ENCODE measurements at places on chromosomes 11 and 22.

GRCh38 chr22:29443452-29443851, 5.1 kb downstream of the RFPL1 start:
- DNase-seq: no peak

- no peak for DNase-seq
Measured at GRCh38 chr11:27710536-27710935, 10.3 kb upstream of the BDNF start.

DNA sequence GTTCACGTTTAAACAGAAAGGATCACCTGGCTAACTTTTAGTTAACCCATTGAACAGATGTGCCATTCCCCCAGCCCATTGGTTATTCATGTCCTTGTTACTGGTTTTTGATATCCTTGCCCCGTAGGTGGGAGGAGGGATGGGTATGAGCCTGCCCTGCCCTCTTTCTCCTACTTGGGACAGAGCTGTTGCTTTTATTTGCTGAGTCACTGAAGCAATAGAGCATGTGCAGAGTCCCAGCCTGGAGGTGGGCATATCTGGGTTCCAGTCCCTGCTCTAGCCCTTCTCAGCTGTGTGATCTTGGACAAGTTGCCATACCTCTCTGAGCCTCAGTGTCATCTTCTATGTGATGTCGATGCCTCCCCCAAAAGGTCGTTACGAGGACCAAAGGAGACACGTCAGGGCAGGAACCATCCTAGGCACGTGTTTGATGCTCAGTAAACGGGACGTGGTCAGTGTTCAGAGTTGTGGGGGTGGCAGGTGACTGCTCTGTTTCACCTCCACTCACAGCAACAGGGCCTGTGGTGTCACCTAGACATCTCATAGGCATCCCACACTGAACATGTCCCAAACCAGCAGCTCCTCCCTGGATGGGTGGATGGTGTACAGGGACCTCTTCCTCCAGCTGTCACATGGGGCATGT, 61.0 kb downstream of the BMAL1 start:
- peak; percentile 18 for DNase-seq

DNA sequence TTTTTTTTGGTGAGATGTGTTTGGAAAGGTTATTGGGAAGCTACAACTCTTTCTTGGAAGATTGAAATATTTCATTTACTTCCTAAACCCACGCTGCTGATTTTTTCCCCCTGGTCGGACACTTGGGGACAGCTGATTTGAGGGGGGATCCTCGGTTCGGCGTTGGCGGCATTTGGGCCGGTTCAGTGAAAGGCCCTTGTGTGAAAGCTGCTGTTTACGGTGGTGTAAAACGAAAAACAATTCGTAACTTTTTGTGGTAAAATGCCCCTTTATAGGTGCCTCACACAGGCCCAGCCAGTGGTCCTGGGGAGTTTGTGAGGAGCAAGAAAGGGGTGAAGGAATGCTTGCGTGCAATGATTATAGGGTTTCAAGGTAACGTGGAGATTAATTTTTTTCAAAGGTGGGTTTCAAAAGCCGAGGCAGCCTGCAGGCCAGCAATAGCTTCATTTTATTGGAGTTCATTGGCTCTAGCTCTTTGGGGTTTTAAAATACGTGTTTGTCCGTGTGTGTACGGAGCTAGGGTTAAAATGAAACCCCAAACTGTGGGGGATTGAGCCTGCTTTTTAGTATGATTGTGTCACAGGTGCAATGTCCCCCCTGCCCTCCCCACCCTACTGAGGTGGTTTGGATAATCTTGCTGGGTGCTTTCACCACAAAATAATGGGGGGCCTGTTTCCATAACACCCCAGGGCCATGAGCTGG, 77.2 kb upstream of the PPARA start:
- DNase-seq: no peak

GRCh38 chr11:65821107-65821506, 12.7 kb upstream of the SNX32 start:
- no peak for DNase-seq

DNA sequence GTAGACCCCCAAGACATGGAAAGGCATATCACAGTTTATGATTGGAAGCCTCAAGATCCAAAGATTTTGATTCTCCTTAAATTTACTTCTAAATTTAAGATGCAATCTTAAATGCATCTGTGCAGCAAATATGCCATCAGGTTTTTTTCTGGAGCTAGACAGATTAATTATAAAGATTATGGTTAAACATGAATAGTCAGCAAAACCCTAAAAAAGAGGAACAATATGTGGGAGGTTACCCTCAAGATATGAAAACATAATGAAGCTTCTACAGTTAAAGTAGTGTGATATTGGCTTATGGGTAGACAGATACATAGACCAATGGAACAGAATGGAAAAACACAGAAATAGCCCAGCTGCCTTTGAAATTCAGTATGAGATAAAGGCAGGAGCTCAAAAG, 31.7 kb downstream of the OR8B12 start:
- DNase-seq: no peak

GRCh38 chr22:46416891-46417580, 81.5 kb downstream of the TRMU start:
- DNase-seq: no peak

DNA sequence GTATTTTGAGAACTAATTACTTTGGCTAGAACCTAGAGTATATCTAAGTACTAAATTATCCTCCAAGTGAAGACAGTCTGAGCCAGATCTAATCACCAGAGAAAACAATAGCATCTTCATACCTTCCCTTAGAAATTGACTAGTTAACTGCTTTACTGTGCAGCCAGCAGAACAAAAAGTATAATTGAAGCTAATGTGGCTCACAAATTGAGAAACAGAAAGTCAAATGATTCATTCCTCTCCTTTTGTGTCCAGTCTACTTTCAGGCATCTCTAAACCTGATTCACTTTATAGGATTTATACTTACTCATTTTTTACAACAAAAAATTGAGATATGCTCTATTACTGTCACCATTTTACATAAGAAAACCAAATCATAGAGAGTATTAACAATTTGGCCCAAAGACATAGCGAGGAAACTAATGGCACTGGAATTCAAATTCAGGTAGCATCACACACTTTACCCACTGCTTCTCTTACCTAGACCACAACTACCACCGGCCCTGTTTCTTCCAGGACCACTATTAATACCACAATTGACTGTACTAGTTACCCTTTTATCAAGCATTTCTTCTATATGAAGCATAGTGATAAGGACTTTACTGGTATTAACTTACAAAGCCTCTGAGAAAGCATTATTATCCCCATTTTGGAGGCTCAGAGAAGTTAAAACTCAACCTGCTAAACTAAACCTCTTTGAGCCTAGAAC, 1402.6 kb upstream of the TENM4 start:
- DNase-seq: no peak

GRCh38 chr11:69950120-69950519, 128.0 kb upstream of the ANO1 start:
- no peak for DNase-seq

DNA sequence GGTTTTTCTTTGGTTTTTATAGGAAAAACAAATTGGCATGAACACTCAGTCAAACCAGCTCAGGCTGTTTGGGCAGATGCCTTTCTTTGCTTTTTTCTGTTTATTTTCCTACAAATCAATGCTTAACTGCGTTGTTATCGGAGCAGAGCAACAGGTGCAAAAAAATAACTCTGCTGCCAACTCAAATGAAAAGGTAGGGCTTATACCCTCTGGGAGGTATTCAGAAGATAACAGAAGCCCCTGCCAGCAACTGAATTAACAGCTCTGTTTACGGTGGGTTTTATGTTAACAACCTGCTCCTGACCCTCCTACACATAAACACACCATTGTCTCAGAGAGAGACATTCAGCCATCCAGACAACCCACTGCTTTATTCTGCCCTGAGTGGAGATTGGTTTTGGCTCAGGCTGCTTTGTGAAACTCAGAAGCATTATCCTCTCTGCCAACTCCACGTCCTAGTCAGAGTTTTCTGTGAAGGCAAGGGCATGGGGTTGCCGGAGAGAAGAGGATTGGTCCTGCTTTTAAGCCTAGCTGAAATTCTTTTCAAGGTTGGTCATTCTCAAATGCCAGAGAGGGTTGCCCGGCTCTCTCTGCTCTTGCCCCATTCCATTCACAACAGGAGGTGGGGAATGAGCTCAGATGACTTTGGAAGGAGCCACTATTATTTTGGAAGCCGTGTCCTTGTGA, 11.4 kb downstream of the EHF start:
- DNase-seq: no peak

- DNase-seq: no peak
Measured at GRCh38 chr11:30445056-30445455, 122.2 kb downstream of the ARL14EP start.

GRCh38 chr11:30666817-30667216, 80.7 kb upstream of the MPPED2 start:
- no peak for DNase-seq

- no peak for DNase-seq
Measured at GRCh38 chr11:27188696-27189095, 148.1 kb downstream of the BBOX1 start.

- no peak for DNase-seq
Measured at GRCh38 chr22:25364736-25365241, 145.3 kb downstream of the CRYBB2 start.

DNA sequence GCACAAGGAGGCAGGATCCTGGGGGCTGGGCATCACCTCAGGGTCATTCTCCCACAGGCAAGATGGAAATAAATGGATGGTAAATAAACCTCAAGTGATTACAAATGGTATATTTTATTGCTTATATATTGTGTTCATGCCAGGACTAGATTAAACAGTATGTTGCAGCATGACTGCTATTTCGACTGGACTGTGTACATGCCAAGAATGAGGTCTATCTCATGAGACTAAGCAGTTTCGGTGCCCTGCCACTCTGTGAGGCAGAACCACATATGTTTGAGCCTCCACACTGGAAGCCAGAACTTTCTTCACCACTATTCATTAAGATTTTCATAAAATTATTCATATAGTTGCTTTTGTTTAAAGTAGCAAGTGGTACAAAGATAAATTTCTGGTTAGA, 140.2 kb downstream of the DDX10 start:
- no peak for DNase-seq

- no peak for DNase-seq
Measured at GRCh38 chr22:32622744-32623110, 148.1 kb downstream of the FBXO7 start.

- no peak for DNase-seq
Measured at GRCh38 chr11:115008799-115009198, 330.5 kb downstream of the NXPE2 start.

DNA sequence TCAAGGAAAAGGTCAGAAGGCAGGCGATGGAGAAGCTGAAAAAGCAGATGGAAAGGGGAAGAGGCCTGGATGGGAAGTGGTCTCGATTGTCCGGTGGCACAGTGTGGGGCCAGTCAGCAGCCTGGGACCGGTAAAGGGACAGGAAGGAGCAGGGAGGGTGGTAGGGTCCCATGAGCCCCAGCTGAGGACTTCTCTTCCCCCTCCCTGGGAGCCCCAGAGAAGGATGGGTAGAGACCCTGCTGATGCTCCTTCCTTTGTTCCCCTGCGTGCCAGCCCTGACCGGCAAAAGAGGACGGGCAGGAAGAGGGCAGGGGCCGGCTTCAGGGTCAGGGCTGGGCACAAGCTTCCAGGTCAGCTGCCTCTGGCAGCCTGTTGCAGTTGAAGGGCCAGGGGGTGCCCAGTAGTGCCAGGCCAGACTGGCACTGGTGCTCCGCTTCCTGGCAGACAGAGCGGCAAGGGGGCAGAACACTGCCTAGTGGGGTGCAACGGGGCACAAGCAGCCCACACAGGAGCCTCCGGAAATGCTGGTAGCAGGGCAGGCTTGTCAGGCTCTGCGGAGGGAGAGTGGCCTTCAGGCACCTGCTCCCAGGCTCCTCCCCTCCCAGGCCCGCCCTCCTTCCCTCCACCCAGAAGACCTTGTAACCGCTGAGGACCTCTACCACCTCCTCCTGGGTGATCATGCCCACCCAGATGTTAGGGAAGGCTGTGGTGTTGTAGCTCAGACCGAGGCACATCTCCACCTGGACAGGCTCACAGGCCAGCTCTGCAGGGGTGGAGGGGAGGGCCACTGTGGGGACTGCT, 739 bp upstream of the C1QTNF5 start:
- no peak for DNase-seq

DNA sequence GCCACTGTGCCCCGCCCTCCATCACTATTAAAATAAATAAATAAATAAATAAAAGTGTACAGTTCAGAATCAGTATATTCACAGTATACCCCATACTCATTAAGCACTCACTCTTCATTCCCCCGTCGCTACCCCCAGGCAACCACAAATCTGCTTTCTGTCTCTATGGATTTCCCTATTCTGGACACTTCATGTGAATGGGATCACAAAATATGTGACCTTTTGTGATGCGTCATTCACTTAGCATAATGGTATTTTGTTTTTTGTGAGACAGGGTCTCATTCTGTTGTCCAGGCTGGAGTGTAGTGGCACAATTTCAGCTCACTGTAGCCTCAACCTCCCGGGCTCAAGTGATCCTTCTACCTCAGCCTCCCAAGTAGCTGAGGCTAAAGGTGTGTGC, 52.8 kb downstream of the RBX1 start:
- DNase-seq: no peak

- DNase-seq: no peak
Measured at GRCh38 chr11:20093775-20094174, 66.5 kb downstream of the DBX1 start.

DNA sequence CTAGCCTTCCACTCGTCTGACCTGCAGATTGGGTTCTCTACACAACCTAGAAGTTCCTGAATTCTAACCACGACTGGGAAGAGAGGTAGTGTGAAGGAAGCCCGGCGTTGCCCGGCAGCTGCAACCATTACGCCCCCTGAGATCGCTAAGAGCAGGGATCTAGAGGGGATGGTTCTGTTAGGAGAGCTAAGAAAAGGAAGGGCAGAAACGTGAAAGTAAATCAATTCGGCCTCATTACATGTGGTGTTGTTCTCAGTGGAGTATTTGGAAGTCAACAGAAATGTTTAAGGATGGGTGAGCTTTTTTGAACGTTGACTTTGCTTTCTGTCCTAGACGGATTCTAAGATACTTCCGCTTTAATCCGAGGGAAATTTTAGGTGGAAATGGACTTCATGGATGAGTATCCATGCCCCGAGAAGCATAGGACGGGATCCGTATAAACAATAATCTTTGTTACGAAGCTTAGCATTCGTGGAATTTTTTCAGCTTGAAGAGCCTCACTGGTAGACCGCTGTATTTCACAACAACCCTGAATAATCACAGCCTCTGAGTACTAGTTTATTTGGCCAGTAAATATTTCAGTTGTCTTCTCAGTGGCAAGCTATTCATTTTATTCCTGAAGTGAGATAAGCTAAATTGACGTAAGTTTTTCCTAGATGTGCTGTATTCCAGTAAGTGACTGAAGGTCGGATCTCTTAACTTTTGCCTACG, 629 bp downstream of the ATP5MG start:
- DNase-seq: no peak

- DNase-seq: no peak
Measured at GRCh38 chr11:108838792-108839105, 173.9 kb downstream of the DDX10 start.

All from stimulated activated CD4-positive, alpha-beta T cell treated with anti-CD3 and anti-CD28 coated beads, Interleukin-4, amount 100 ng/mL, for 24 hours (primary cell).